Activated T-helper 2 cell treated with anti-CD3 and anti-CD28 coated beads, Interferon-gamma antibody, Interleukin-2, Interleukin-4, amounts not matched to agents 10 μg/mL and 5 μg/mL and 100 μg/mL, durations not matched to agents 14 hours and 24 hours and 36 hours (primary cell): ENCODE measurements at places on chromosomes 5 and 9.

DNA sequence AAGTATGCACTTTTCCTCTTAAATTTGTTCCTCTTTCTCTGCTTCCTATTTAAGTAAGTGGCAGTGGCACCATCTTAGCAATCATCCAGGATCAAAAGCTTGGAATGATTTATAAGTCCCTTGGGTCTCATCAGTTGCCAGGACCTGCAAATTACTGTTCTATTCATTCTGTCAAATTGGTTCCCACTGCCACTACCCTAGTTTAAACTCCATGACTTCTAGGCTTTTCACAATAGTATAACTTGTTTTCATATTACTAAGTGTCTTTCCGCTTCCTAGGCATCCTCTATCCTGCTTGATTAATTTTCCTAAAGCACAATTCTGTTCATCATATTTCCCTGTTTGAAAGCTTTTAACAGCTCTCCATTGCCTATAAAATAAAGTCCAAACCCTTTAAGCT, 363.9 kb upstream of the MEF2C start:
- H3K4me3 ChIP-seq = no peak overlapping the region
- no peak for DNase-seq
- no peaks in the 10 kb centered on the region for H3K36me3 ChIP-seq

DNA sequence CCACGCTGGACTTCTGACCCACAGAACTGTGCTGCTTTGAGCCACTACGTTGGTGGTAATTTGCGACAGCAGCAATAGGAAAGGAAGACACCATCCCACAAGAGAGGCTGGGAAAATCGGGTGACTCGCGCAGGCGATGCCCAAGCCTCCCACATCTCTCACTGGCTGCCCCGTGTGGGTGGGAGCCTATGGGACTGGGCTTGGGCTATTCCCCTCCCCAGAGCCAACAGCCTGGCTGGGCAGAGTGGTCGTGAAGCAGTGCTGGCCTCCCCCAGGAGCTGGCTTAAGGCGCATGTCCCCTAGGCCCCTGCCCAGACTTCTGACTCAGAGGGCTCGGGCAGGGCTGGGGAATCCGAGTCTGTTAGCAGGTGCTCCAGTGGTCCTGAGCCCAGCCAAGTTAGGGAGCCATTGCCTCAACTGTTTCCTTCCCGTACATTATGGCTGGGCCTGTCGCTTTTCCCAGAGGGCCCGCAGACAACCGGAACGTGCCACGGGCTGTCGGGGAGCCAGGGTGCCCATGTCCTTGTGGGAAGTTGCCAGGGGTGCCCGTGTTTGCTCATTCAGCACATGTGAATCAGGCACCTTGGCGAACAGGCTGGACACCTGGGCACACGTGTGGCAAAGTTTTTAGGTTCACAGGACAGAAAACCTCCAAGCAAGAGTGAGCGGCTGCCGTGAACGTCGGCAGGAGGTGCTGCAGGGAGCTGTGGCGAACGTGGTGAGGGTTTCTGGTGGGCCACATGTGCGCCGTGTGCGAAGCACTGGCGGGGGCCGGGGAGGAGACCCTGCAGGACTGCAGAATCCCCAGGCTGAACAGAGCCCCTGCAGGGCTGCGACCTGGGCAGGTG, 7.0 kb upstream of the RASGEF1C start:
- no peaks in the 10 kb centered on the region for H3K27me3 ChIP-seq
- no peak for DNase-seq
- H3K4me3 ChIP-seq = no peak overlapping the region
- H3K27ac ChIP-seq = no peak overlapping the region
- no peaks in the 10 kb centered on the region for H3K36me3 ChIP-seq
- no peaks in the 10 kb centered on the region for H3K4me1 ChIP-seq

- no peaks in the 10 kb centered on the region for H3K4me1 ChIP-seq
- H3K27me3 ChIP-seq = no peaks in the 10 kb centered on the region
- no peaks in the 10 kb centered on the region for H3K36me3 ChIP-seq
- H3K27ac ChIP-seq = no peak overlapping the region
- H3K4me3 ChIP-seq = no peak overlapping the region
- no peak for DNase-seq
Measured at GRCh38 chr9:117028103-117028858, 341.2 kb downstream of the TRIM32 start.

DNA sequence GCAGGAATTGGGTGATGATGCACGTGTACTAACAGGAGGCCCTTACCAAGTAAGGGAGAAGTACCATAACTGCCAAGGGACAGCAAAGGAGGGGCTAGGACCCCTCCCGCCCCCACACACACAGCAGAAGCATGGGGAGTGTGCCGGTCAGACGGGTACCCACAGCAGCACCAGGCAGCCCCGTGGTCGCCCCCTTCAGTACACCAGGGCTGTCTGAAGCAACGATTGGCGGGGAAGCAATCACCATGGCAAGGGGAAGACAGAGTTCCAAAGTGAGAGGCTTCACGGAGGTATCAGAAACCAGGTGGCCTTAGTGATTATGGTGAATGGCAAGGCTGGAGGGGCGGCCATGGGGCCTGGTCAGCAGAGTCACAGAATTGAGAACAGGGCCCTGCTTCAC, 72.2 kb downstream of the CAMSAP1 start:
- H3K36me3 ChIP-seq = peaks cover 6% of the 10 kb centered on the region

GRCh38 chr5:2166306-2166978, 283.7 kb upstream of the IRX4 start:
- H3K36me3 ChIP-seq = no peaks in the 10 kb centered on the region
- no peaks in the 10 kb centered on the region for H3K4me1 ChIP-seq
- H3K27ac ChIP-seq = no peak overlapping the region
- DNase-seq = no peak
- no peaks in the 10 kb centered on the region for H3K27me3 ChIP-seq
